A549 treated with dexamethasone at 1 μM for 4 hours (cell line): ENCODE measurements at places on chromosomes 7 and 10. TPM values are rescaled to one million over a fixed set of nuclear protein-coding genes. Genes with fewer than 3 reads are reported as not detected.

MYL7 gene
- not detected in 5 replicates for total RNA-seq

AUTS2 gene
- total RNA-seq, result 3.0 to 5.3 TPM (median 4.8 TPM) in 5 replicates

CYP26A1 gene
- total RNA-seq, result 2.5 to 3.2 TPM (median 2.6 TPM) in 5 replicates

EFCAB10 gene
- 2.4 to 3.4 TPM (median 2.8 TPM) in 5 replicates for total RNA-seq

BTBD16 gene
- 0.43 to 0.81 TPM (median 0.70 TPM) in 5 replicates for total RNA-seq

TFAM gene
- total RNA-seq, result 65.3 to 79.1 TPM (median 70.6 TPM) in 5 replicates

CARD11 gene
- 2.1 to 2.7 TPM (median 2.3 TPM) in 5 replicates for total RNA-seq

EPDR1 gene
- total RNA-seq, result 69.0 to 77.1 TPM (median 74.5 TPM) in 5 replicates

CTAGE8 gene
- not detected in 5 replicates for total RNA-seq
